Naive thymus-derived CD8-positive, alpha-beta T cell (primary cell): ENCODE measurements at places on chromosomes 13 and 19. TPM values are rescaled to one million over a fixed set of nuclear protein-coding genes. Genes with fewer than 3 reads are reported as not detected.

GRCh38 chr13:111396457-111396856 lies 76.0 kb downstream of the TEX29 start:
- no peak for DNase-seq

- DNase-seq, result no peak
Observed at GRCh38 chr19:54099190-54099902, 1.3 kb downstream of the OSCAR start.

- no peak for DNase-seq
Observed at GRCh38 chr13:76229281-76229680, 593.2 kb downstream of the LMO7 start.

DNA sequence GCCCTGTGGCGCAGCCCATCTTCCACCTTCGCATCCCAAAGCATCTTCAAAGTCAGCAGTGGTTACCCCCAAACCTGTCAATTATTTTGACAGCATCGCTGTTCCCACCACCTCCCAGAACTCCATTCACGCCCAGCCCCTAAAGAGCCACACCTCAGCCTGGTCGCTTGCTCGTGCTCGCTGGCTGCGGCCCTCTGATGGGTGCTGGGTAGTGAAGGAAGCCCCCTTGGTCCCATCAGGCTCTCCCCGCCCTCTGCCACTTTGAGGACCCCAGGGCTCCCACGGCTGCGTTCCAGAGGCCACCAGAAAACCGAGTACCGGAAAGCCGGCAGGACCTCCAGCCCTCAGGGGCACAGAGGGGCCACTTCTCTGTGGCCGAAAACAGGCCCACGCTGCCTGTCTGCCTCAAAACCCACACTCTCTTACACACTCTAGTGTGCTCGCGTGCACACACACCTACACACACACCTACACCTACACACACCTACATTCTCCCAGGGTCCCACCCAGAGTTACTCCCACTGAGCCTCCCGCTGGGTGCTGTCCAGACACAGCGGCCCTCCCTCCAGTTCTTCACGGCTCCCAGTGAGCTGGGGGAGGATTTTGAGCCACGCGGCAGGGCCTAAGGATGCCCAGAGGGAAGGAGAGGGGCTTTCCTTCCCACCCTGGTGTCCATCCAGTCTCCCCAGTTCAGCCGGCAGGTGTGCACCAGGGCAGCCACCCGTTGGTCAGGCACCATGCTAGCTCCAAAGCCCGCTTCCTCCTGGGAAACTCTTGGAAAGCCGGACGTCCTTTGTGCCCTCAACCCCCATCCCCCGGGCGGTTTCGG lies 1.9 kb downstream of the VSTM2B start:
- no peak for DNase-seq

The ZNF382 gene
- polyA plus RNA-seq, result 7.9 TPM

- no peak for DNase-seq
Observed at GRCh38 chr13:113354831-113355610, 8.9 kb downstream of the GRTP1 start.

The HSPB6 gene
- not detected for polyA plus RNA-seq
